Activated T-helper 2 cell treated with anti-CD3 and anti-CD28 coated beads, Interferon-gamma antibody, Interleukin-2, Interleukin-4, amounts not matched to agents 10 μg/mL and 5 μg/mL and 100 μg/mL, durations not matched to agents 14 hours and 24 hours and 36 hours (primary cell): ENCODE measurements at places on chromosomes 12 and 14.

- DNase-seq: no peak
Measured at GRCh38 chr14:90049390-90049789, 12.4 kb upstream of the KCNK13 start.

GRCh38 chr12:38528527-38528926 is 212.0 kb downstream of the ALG10B start:
- no peak for DNase-seq

- no peak for DNase-seq
Measured at GRCh38 chr14:44897845-44898151, 63.9 kb downstream of the KLHL28 start.

DNA sequence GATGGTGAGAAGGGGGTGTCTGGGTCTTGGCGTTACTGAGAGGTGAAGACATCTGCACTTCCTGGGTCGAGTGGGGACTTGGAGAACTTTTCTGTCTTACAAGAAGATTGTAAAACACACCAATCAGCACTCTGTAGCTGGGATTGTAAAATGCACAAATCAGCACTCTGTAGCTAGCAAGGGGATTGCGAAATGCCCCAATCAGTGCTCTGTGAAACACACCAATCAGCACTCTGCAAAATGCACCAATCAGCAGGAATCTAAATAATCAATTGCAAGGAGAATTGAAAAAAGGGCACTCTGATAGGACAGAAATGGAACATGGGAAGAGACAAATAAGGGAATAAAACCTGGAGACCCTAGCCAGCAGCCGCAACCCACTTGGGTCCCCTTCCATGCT is 376.1 kb upstream of the SFSWAP start:
- no peak for DNase-seq

GRCh38 chr14:101962503-101962874 is 1.9 kb upstream of the DYNC1H1 start:
- DNase-seq: no peak

DNA sequence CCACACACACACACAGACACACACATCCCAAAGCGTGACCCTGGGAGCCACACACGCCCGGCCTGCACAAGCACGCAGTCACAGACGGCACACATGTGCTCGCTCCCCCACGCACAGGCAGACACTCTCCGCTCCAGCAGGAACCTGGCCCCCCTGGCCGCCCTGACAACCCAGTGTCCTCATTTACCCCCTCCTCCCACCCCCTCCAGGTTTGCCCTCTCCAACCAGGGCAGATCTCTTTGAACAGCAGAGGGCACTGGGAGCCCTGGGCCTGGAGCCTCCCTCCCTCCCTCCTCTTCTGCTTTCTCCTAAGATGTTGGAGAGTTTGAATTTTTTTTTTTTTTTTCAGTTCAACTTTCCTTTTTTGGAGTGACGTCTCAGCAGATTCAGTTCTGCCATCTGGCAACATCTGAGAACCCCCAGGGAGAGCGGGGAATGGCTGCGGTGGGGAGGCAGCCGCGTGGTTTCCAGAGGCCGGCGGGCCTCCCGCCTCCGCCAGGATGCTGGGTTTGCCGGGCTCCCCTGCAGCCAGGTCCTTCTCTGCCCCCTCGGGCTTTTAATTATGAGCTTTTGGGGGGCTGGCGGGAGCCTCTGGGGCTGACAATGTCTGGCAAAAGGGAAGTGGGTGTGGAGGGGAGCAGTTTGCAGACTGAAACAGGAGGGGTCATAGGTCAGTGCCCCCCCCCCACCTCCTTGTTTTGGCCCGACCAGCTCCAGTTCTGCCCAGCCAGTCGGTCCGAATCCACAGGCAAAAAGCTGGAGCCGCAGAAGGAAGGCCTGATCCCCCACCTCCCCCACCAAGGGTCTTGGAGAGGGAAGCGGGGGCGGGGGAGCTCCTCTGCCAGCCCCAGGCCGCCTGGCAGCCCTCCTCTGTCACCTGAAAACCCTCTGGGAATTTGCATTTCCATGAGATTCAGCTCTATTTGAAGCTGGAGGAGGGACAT is 1.3 kb upstream of the NCOR2 start:
- no peak for DNase-seq
